Stimulated activated CD4-positive, alpha-beta T cell treated with anti-CD3 and anti-CD28 coated beads, Interleukin-1b, Interleukin-23, amount 100 ng/mL, for 1 hour (primary cell): ENCODE measurements at places on chromosomes 2 and 18.

DNA sequence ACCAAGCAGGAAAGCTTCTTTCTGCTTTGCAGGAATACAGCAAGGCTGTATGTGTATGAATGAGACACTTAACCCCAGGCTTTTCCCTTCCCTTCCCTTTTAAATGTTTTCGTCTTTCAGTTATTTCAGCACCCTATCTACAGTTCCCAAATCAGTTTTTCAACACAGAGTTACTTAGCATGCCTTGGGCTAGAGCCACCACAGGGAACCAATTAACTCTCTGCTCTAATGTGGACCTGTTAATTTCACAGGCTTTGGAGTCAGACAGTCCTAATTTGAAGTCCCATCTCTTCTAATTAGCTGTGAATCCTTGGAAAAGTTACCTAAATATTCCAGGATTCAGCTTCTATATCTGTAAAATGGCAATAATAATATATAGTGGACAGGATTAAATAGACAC, 89.2 kb upstream of the REG3A start:
- no peak for DNase-seq

DNA sequence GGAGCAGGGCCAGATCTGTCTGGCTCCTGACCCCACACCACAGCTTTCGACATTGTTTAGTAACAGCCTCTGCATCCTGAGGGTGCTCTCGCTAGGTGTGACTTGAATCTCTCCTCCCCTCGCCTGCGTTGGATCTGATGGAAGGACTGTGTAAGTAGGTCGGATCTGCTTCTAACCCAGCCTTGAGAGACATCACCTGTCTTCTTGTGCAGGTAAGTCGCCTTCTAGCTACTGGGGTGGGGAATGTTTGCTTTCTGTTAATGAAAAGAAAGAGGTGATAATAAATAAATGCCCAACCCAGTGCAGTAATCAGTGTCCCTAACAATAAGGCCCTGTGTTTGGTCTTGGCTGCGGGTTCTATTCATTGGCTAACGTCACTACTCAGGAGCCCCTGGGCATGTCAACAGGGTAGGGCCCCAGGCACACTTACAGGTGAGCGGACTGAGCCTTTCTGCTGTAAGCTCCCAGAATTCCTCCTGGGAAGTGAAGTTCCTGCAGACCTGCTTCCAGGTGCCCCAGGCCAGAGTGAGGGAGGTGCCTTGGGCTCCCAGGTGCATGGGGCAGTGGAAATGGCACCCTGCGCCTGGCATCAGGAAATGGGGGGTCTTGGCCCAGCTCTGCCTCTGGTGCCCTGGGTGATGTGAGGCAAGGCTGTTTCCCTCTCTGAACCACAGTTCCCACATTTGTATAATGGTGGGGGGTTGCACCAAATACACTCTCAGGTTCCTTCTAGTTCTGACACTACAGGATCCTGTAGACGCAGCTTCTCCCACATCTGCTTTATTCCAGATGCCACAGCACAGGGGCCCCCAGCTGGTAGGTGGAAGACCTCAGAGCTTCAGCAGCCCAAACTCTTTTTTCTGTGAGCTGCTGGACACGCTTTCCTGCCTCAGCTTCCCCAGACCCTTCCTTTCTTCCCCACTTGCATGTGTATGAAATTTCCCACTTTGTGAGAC, 11.2 kb upstream of the FOSL2 start:
- DNase-seq: no peak

- DNase-seq: no peak
These were observed 152.3 kb upstream of the MMADHC start for GRCh38 chr2:149739883-149740265.

DNA sequence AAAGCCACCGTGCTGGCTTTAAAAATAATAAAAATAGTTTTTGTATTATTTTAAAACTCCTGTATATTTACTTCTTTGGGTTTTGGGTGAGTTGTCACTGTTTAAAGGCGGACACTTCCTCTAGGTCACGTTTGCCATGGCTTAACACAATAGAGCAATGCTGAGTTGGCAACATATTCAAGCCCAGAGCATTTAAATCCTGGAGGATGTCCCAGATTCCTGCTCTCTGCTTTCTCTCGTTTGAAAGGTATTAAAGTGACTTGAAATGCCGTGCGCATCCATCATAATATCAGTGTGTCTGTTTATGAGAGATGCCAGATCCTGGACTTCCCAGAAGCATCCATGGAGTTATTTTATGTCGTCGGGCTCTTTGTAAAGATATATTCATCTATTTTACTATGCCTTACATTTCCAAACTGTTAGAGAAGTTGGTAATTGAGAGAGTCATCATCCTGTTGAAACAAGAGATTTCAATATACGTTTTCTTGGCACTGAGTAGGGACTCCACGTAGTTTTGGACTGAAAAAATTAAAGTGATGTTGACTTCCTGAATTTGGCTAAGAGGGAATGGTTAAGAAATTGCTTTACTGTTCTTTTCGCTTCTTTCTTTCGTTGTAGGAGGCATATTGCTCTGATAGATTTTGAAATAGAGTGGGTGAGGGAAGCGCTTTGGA, 150.6 kb downstream of the ZNF236 start:
- no peak for DNase-seq

- no peak for DNase-seq
These were observed 1.6 kb upstream of the ALKAL2 start for GRCh38 chr2:289362-290089.

GRCh38 chr2:105714141-105714540, 30.6 kb upstream of the NCK2 start:
- no peak for DNase-seq

- no peak for DNase-seq
These were observed 391.6 kb downstream of the DLGAP1 start for GRCh38 chr18:4063545-4063944.

- no peak for DNase-seq
These were observed 2.5 kb downstream of the GYPC start for GRCh38 chr2:126658319-126658904.

- no peak for DNase-seq
These were observed 17.2 kb upstream of the SSB start for GRCh38 chr2:169781249-169782013.

DNA sequence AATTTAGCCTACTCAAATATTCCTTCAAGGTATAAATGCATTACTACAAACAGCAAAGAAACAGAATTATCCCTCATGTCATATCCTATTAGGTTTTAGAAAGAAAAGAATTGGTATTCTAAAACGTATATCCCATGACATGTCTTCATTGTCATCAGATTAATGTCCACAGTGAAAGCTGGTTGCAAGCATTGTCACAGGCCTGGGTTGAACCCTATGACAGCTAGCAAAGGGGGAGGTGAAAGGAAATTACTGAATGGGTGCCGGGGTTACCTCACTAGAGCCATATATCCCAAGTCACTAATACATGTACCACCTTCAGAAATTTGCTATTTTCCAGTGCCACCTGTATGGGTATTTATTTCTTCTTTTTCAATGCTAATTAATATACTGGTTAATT, 1630.5 kb upstream of the NXPH2 start:
- DNase-seq: no peak

- no peak for DNase-seq
These were observed 224.1 kb downstream of the MTX2 start for GRCh38 chr2:176493226-176493825.

DNA sequence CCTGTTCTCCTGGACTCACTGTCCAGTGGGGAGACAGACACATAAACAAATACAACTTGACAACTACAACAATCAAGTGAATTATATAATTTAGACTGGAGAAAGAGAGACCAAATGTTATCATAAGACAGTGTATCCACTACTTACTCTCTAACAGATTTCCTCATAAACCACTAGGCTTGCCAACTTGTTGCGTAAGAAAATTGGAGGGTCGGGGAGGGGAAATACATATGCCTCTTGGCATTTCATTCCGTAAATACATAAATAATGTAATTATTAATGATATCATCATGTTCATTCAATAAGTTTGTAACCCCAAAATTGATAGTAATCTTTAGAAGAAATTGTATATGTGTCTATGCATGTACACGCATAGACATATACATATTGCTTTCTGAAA, 14.9 kb downstream of the RAB6D start:
- DNase-seq: no peak

- DNase-seq: no peak
These were observed 7.2 kb upstream of the ABCB11 start for GRCh38 chr2:169038338-169038757.

DNA sequence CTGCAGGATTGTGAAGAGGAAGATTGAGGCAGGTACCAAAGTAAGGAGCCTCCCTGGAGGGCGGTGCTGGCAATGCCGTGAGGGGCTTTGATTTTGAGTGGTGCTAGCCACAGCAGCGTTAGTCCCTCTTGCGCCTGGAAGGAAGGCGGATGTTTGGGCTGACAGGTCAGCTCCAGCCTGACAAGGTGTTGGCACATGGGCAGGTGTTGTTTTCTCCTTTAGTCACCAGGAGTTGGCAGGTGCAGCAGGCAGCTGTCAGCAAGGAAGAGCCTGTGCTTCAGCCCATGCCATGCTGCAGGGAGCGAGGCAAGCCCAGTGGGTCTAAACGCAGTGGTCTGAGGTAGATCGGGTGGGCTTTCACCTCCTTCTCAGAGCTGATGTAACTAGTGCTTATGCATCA, 8.5 kb downstream of the SEC11C start:
- no peak for DNase-seq

GRCh38 chr18:75400366-75400765, 27.1 kb downstream of the SMIM21 start:
- DNase-seq: no peak

DNA sequence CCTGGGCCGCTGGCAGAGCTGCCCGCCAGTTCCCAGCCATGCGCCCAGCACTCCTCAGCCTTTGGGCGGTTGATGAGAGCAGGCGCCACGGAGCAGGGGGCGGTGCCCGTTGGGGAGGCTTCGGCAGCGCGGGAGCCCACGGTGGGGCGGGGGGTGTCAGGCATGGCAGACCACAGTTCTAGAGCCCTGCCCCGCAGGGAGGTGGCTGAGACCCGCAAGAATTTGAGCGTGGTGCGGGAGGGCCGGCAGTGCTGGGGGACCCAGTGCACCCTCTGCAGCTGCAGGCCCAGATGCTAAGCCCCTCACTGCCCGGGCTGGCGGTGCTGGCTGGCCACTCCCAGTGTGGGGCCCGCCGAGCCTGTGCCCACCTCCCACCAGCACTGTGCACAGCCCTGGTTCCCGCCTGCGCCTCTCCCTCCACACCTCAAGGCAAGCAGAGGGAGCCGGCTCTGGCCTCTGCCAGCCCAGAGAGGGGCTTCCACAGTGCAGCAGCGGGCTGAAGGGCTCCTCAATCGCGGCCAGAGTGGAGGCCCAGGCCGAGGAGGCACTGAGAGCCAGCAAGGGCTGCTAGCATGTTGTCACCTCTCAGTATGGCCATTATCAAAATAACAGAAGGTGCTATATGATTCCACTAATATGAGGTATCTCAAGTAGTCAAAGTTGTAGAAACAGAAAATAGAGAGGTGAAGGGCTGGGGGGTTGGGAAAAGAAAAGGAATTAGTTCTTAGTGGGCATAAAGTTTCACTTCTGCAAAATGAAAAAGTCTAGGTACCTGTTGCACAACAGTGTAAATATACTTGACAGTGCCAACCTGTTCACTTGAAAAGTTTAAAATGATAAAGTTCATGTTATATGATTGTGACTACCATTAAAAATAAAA, 72.3 kb downstream of the SH3YL1 start:
- no peak for DNase-seq

DNA sequence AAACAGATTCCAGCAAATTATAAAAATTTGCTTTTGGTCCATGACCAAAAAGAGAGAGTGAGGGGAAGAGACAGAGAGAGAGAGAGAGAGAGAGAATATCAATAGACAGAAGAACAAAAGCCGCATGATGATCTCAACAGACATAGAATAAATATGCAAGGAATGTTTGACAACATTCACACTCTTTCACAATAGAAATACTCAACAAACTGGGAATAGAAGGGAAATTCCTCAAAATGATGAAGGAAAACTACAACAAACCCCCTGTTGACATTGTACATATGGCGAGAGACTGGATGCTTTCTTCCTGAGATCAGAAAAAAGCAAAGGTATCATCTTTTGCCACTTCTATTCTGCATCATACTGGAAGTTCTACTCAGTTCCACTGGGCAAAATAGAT, 309.7 kb downstream of the RAD51AP2 start:
- DNase-seq: no peak
